ENCODE measurements at places on chromosomes 7 and 10.

- no peak for DNase-seq
Observed at GRCh38 chr10:50529660-50530059, 94.1 kb downstream of the SGMS1 start.

GRCh38 chr7:82384779-82385178 lies 58.8 kb downstream of the CACNA2D1 start:
- no peak for DNase-seq

- DNase-seq: no peak
Observed at GRCh38 chr7:34357068-34357467, 300.9 kb upstream of the NPSR1 start.

DNA sequence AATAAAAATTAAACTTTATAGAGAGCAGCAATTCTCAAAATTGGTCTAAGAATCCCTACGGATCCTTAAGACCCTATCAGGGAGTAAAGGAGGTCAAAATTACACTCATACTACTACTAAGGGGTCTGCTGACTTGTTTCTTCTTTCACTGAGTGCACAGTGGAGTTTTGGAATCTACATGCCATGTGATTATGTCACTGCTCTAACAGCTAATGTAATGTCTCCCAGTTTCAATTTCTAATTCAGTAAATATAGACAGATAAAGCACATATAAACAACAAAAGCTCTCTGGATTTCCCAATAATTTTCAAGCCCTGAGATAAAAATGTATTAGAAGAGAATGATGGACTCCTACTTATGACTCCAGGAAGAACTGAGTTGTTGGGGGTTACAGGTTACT lies 74.6 kb downstream of the WAPL start:
- no peak for DNase-seq

- no peak for DNase-seq
Observed at GRCh38 chr10:49666685-49667084, 12.8 kb upstream of the C10orf53 start.

GRCh38 chr10:50623663-50624412 lies at the start of gene SGMS1:
Gene SGMS1 (minus strand): TSS chr10:50623956. CDS start chr10:50344114, 279,842 bp downstream.
- DNase-seq: peak; percentile 91

DNA sequence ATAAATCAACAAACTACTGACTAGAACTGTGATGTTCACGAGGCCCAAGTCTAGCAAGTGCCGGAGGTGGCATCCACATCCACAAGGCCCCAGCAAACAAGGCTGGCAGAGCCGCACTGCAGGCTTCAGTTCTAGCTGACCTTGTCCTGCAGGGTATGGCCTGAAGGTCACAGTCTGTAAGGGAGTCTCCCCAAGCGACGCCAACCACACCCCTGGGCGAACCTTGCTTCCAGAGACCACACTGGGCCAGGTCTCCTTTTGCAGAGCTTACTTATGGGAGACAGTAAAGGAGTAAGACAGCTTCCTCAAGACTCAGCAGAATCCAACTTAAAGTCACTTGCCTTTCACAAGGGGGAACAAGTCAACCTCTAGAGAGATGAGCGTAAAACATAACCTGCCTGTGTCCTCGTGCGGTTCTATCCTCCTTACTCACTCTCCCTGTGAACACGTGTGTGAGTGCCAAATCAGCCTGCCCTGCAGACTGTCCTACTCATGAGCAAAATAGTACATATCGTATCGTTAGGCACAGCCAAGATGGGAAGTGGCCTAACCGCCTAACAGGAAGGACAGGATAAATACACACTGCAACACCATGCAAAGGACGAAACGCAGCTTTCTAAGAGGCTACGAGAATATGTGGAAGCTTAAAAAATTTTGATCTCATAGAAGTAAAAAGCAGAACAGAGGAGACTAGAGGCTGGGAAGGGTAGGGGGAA lies 22.7 kb downstream of the FAM53B start:
- no peak for DNase-seq

GRCh38 chr7:8155836-8156235 lies 106.1 kb downstream of the ICA1 start:
- DNase-seq: peak; percentile 57

GRCh38 chr7:70018700-70019099 lies 420.4 kb downstream of the AUTS2 start:
- no peak for DNase-seq

DNA sequence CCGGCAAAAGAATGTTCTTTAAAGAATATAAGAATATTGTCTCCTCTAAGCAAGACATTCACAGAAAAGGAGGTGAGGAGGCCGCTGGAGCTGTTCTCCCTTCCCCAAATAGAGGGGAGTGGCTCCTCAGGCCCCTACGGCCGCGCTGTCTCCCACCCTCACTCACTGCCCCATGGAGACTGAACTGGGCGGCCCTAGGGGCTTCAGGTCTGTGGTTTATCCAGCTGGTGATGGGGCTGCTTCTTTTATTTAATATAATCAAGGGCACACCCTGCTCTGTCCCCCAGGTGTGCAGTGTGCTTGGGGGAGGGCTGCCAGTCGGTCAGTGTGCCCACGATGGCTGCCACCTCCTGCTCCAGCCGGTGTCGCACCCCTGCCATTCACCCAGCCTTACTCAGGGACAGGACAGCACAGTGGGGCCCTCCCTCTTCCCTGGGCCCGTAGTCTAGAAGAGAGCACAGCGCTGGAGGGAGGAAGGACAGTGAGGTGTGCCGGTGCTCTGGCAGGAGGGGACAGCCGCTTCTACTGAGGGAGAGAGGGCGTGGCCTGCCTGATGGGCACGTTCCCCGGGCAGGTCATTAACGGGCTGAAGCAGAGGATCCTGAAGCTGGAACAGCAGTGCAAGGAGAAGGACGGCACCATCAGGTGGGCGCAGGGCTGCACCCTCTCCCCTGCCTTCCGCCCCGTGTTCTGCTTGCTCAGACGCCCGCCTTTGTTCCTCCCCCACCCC lies 23.4 kb downstream of the IQCE start:
- no peak for DNase-seq

GRCh38 chr10:53357587-53357986 lies 585.0 kb upstream of the MBL2 start:
- DNase-seq: no peak

GRCh38 chr10:133010095-133010842 lies 67.9 kb upstream of the CFAP46 start:
- no peak for DNase-seq

- DNase-seq: no peak
Observed at GRCh38 chr7:149140831-149141230, 6.4 kb upstream of the ZNF398 start.

- no peak for DNase-seq
Observed at GRCh38 chr7:108026647-108027046, 23.7 kb upstream of the LAMB1 start.

- DNase-seq: no peak
Observed at GRCh38 chr10:19811540-19811939, 4.7 kb upstream of the PLXDC2 start.

- DNase-seq: peak; percentile 1
Observed at GRCh38 chr10:63819753-63820329, 298.6 kb downstream of the REEP3 start.

DNA sequence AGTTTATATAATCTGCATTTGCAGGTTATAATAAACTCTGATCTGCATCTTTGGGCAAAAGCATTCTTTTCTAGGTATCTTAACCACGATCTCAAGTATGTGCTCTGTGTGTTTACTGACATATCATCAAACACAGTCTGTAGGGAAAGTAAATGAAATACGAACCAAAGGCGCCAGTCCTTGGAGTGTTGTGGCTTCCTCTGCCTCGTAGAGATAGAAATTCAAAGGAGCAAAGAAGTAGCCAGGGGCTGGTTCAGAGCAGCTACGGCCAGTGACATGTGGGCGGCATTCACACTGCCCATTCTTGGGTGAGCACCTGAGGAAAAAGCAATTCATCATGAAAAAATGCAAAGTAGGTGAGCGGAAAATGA lies 38.7 kb downstream of the LAMB4 start:
- peak; percentile 40 for DNase-seq

DNA sequence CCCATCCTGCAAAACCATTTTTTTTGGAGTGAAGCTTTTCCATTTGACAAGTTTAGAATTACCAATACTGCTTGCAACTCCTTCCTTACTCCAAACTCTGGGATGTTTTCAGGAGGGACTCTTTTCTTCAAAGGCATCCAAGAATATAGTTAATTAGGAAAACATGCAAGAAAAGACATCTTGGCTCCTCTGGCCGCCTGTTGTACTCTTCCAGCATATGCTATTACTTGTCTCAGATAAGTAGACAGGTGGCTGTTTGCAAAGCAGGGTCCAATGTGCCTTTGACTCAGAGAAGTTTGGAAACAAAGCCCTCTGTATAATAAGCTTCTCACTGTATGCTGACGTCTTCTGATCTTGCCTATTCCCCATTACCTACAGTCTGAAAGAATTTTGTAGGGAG lies 746.5 kb downstream of the AUTS2 start:
- DNase-seq: no peak

GRCh38 chr10:119680650-119681081 lies 29.5 kb downstream of the BAG3 start:
- DNase-seq: no peak

GRCh38 chr10:29374162-29374561 lies 85.3 kb downstream of the LYZL1 start:
- no peak for DNase-seq

- peak; percentile 79 for DNase-seq
Observed at GRCh38 chr7:116236020-116236630, 25.8 kb downstream of the TES start.

- DNase-seq: no peak
Observed at GRCh38 chr7:155510975-155511701, 35.2 kb downstream of the CNPY1 start.

- no peak for DNase-seq
Observed at GRCh38 chr7:96026611-96027010, 254.3 kb downstream of the DYNC1I1 start.

DNA sequence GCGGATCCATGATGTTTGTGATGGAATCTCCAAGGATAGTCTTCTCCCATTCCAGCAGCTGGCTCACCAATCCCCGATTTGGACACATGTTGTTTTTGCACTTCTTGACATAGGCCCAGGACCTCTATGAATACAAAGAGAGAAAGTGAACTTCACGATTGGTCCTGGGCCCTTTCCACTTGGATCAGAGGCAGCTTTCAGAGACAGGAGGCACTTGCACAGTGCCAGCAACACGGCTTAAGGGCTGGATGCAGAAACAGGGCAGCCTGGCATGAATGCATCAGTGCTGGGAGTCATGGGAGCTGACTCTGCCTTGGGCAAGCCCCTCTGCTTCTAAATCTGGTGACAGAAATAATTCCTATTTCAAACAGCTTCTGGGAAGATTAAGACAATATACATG lies 2.1 kb upstream of the TMEM120A start:
- DNase-seq: no peak

DNA sequence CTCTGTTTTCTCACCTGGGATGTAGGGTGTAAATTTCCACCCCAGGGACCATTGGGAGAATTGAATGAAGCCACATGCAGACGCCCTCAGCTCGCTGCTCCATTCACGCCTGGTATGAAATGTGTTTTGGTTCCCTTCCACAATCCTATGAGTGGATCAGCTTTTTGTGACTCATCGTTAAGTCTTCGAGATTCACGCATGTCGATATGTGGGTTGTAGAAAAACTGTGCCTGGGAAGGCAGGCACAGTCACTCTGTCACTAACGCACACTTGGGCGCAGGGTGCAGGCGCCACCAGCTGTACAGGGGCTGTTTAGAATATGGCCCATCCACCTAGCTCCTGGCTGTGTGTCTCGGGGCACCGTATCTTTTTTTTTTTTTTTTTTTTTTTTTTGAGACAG lies 64.2 kb upstream of the SH2B2 start:
- DNase-seq: no peak

GRCh38 chr7:41063116-41063515 lies 639.8 kb downstream of the INHBA start:
- DNase-seq: no peak

- DNase-seq: peak; percentile 56
Observed at GRCh38 chr7:22696541-22697228, 30.3 kb upstream of the IL6 start.

DNA sequence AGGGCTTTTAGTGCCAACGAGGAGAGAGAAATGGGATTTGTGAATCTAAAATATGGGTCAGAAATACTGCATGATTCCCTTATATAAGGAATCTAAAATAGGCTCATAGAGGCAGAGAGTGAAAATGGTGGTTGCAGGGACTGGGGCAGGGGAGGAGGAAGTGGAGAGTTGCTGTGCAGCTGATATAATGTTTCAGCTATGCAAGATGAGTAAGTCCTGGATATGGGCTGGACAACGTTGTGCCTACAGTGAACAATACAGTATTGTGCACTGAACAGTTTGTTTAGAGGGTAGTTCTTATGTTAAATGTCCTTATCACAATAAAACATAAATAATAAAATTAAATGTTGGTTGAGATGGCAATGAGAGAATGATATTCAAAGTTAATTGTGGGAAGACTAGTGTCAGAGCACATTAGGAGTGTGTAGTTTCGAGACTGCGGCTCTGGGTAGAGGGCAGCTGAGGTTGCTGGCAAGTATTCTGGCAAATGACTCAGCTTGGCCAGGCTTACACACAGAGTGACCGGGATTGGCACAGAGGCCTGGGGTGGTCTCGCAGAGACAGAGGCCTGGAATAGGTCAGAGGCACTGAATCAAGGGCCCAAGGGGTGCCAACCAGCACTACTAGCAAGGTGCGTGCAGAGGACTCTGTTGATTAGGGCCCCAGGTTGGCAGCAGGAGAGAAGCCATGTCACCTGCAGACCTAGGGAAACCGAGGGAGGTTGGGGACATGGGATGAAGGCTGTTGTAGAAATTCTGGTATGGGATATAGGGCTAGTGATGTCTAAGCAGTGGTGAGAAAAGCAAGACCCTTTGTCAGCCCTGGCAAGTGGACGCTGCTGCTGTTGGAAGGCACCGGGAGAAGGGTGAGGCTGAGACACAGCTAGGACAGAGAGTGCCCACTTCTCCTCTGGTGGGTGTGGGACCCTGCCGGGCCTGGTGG lies 2.8 kb upstream of the DEPP1 start:
- DNase-seq: no peak

GRCh38 chr7:130334274-130334673 lies 10.3 kb upstream of the CPA5 start:
- no peak for DNase-seq

- DNase-seq: no peak
Observed at GRCh38 chr10:133565441-133566294, at the start of gene SYCE1. Gene SYCE1 (minus strand): TSS chr10:133565583. CDS start chr10:133565529, 54 bp downstream.

DNA sequence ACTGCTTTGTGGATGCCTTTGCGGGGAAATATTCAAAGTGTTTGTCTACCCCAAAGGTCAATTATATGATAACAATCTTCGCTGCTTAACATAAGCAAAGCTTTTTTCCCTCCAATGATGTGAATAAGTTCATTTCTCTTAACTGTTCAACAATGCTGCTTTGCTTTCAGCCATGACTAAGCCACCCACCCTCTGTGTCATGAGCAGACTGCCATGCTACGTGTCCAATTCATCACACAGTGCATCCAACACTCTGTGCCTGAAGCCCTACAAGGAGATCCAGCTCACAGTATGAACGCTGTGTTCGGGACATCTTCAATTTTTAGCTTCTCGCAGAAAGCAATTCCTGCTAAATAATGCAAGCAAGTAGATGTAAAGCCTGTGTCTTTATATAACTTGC lies 5.7 kb upstream of the TAS2R40 start:
- no peak for DNase-seq

GRCh38 chr10:14975672-14976273 lies 16.6 kb downstream of the MEIG1 start:
- no peak for DNase-seq
